ENCODE measurements at places on chromosomes 2 and 18. TPM values are rescaled to one million over a fixed set of nuclear protein-coding genes. Genes with fewer than 3 reads are reported as not detected.

DNA sequence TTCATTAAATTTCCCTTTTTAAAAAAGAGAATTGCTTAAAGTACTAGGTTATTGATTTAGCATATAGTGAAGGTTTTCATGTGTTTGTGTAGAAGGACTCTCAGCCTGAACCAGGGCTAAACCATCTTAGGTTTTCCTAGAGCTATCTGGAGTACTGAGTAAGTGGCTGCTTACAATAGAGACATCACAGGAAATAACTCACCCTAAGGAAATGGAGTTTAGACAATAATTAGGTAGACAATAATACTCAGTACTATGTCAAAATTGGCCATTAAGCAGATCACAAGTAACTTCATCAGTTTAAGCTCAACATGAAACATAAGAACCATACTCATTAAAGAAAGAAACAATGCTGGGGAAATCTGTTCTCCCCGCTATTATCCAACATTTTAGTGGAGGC, 240.0 kb downstream of the RND3 start:
- H3K27ac ChIP-seq, result no peak overlapping the region
- no peak overlapping the region for H3K4me3 ChIP-seq
- no peak for DNase-seq
- H3K4me1 ChIP-seq, result no peaks in the 10 kb centered on the region

DNA sequence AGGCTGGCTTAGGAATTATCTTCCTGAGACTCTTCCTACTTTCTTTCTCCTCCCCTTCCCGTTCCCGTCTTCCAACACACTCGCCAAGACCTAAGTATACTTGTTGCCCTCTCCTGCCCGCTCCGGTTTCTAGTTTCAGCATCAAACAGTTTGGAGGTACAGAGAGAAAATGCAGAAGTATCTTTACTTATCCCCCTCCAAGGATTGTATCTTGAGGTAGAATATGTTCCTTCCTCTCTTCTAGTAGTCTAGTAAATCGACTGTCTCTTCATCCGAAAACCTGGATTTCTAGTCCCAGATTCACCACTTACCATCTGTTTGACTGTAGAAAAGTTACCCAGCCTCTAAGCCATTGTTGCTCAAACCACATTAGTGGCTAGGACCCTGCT, 755 bp downstream of the EIF4E2 start:
- no peaks in the 10 kb centered on the region for H3K36me3 ChIP-seq
- peaks cover 19% of the 10 kb centered on the region for H3K4me1 ChIP-seq
- peak overlapping the region; percentile 93 for H3K4me3 ChIP-seq
- no peak for DNase-seq

DNA sequence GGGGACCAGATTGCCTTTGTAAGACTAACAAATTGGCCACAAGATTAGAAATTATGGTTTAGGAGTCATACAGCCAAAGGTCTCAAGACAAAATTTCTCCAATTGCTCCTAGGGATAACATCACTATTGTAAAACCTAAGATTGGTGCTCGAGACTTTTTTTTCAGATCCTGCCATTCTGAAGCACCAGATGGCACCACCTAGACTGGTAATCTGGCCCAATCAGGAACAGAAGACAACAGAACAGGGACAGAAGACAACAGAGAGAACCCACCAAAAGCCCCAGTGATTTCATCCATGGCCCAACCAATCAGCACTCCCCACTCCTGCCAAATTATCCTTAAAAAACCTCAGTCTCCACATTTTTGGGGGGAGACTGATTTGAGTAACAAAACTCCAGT, 66.8 kb downstream of the LINC00305 start:
- no peak for DNase-seq
- no peak overlapping the region for H3K27ac ChIP-seq
- H3K27me3 ChIP-seq, result no peaks in the 10 kb centered on the region
- H3K4me1 ChIP-seq, result no peaks in the 10 kb centered on the region
- no peak overlapping the region for H3K4me3 ChIP-seq

- no peaks in the 10 kb centered on the region for H3K4me1 ChIP-seq
- no peaks in the 10 kb centered on the region for H3K36me3 ChIP-seq
- no peaks in the 10 kb centered on the region for H3K27me3 ChIP-seq
- no peak overlapping the region for H3K27ac ChIP-seq
- no peak overlapping the region for H3K4me3 ChIP-seq
These were observed 163.9 kb downstream of the TMEFF2 start for GRCh38 chr2:192030856-192031255.

- H3K27ac ChIP-seq, result no peak overlapping the region
- H3K27me3 ChIP-seq, result no peaks in the 10 kb centered on the region
- DNase-seq, result no peak
- no peak overlapping the region for H3K4me3 ChIP-seq
- no peaks in the 10 kb centered on the region for H3K36me3 ChIP-seq
These were observed 151.3 kb downstream of the CCDC85A start for GRCh38 chr2:56335101-56335500.

DNA sequence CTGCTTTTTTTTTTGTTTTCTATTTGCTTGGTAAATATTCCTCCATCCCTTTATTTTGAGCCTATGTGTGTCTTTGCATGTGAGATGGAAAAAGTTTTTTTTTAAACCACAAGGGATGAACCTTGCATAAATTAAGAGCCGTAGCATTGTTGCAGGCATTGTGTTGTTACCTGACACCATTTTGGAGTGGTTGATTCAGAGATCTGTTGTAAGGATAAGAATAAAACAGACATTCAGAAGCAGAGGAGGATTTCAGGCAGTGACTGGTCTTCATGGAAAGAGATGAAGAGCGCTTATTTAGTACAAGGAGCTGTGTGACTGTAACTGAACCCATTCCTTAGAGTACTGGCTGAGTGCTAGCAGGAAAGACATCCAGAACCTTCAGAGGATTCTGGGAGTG, 101.2 kb downstream of the LTBP1 start:
- no peaks in the 10 kb centered on the region for H3K36me3 ChIP-seq
- no peak overlapping the region for H3K27ac ChIP-seq
- no peak overlapping the region for H3K4me3 ChIP-seq
- no peaks in the 10 kb centered on the region for H3K27me3 ChIP-seq
- DNase-seq, result no peak

- H3K4me3 ChIP-seq, result no peak overlapping the region
- DNase-seq, result no peak
- no peaks in the 10 kb centered on the region for H3K36me3 ChIP-seq
- no peaks in the 10 kb centered on the region for H3K4me1 ChIP-seq
- H3K27ac ChIP-seq, result no peak overlapping the region
These were observed 259.4 kb downstream of the GPD2 start for GRCh38 chr2:156695595-156695994.

- H3K36me3 ChIP-seq, result no peaks in the 10 kb centered on the region
- peaks cover 21% of the 10 kb centered on the region for H3K4me1 ChIP-seq
- no peak overlapping the region for H3K4me3 ChIP-seq
- no peaks in the 10 kb centered on the region for H3K27me3 ChIP-seq
These were observed 145.7 kb upstream of the KLF7 start for GRCh38 chr2:207311316-207312005.

DNA sequence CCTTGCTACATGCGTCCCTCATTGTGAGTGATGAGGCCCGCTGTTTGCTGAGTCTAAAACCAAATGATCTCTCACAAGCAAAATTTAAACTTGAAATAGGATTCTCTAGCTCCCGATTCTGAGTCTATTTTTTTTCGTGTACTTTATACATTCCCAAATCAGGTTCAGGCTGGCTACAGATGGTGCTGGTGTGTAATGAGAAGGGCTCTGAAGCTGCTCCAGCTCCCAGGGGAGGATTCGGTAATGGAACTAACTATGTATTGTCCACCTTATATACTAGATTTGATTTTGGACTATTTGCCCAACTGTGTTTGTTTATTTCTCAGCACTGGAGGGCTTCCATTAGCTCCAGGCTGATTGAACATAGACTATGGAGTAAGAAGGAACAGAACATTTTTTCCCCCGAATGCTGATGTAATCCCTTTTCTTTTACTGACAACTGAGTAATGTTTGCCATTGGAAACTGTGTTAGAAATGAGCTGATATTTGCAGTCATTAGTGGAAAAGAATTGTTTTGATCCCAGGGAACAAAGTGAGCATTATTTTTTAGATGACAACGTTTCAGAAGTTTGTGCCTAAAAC, 274.0 kb upstream of the FIGN start:
- H3K27me3 ChIP-seq, result no peaks in the 10 kb centered on the region
- no peak overlapping the region for H3K4me3 ChIP-seq
- peaks cover 3% of the 10 kb centered on the region for H3K4me1 ChIP-seq

DNA sequence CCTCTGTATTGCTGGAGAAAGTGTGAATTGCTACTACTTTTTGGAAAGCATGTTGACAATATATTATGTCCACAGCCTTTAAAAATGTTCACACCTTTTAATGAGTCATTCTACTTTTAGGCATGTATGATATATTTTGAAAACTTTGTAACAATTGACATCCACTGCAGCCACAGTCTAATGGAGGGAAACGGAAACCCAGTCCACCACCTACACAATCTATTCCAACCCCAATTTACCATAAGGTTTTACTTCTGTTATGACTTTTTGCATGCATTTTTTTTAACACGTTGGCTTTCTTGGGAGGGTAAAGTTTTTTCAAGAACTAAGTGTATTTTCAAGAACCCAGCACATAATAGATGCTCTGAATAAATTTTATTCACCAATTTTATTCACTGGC, 38.5 kb upstream of the ATP8B1 start:
- no peak overlapping the region for H3K4me3 ChIP-seq
- no peaks in the 10 kb centered on the region for H3K27me3 ChIP-seq
- DNase-seq, result no peak
- H3K27ac ChIP-seq, result no peak overlapping the region
- no peaks in the 10 kb centered on the region for H3K36me3 ChIP-seq

GRCh38 chr2:24123922-24124580, 782 bp downstream of the FAM228B start:
- H3K4me1 ChIP-seq, result peaks cover 20% of the 10 kb centered on the region
- no peaks in the 10 kb centered on the region for H3K27me3 ChIP-seq
- H3K4me3 ChIP-seq, result peak overlapping the region; percentile 74
- H3K27ac ChIP-seq, result peak overlapping the region; percentile 95
- no peak for DNase-seq
- no peaks in the 10 kb centered on the region for H3K36me3 ChIP-seq

DNA sequence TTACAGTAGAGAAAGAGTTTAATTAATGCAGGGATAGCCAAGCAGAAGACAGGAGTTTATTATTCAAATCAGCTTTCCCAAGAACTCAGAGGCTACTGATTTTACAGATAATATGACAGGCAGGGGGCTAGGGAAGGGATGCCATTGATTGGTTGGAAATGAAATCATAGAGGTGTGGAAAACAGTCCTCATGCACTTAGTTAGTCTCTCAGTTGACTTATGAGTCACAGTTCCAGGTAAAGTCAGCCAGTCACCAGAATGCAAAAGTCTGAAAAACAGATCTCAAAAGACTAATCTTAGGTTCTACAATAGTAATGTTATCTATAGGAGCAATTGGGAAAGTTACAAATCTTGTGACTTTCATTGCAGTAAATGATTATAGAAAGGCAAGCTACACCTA, 676.4 kb upstream of the CHAC2 start:
- no peak overlapping the region for H3K27ac ChIP-seq
- H3K27me3 ChIP-seq, result no peaks in the 10 kb centered on the region
- no peaks in the 10 kb centered on the region for H3K4me1 ChIP-seq
- no peak overlapping the region for H3K4me3 ChIP-seq
- no peaks in the 10 kb centered on the region for H3K36me3 ChIP-seq

- H3K4me1 ChIP-seq, result peaks cover 49% of the 10 kb centered on the region
- no peak for DNase-seq
- no peak overlapping the region for H3K27ac ChIP-seq
- H3K4me3 ChIP-seq, result no peak overlapping the region
- H3K36me3 ChIP-seq, result no peaks in the 10 kb centered on the region
These were observed 22.1 kb upstream of the CATIP start for GRCh38 chr2:218334531-218334930.

DNA sequence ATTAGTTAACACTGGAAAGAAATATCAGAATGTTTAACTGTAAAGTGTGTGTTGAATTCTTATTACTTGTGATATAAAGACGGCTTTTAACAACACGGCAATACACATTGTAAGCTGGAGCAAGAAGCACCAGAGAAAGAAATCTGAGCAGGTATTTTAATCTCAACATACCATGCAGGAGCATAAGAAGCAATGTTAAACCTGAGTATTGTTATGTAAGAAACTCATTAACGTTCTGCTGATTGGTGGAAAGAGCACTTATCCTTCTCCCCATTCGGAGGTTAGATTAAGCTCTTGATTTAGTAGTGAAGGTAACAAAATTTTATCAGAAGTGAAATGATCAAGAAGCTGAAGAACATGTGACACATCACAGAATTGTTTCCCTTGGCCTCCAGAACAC, 107.4 kb downstream of the EPC2 start:
- H3K36me3 ChIP-seq, result peaks cover 13% of the 10 kb centered on the region
- no peak for DNase-seq
- no peak overlapping the region for H3K4me3 ChIP-seq

- DNase-seq, result no peak
- H3K4me3 ChIP-seq, result no peak overlapping the region
- no peaks in the 10 kb centered on the region for H3K36me3 ChIP-seq
- no peak overlapping the region for H3K27ac ChIP-seq
- H3K27me3 ChIP-seq, result no peaks in the 10 kb centered on the region
These were observed 79.3 kb upstream of the FAM98A start for GRCh38 chr2:33678436-33678835.

DNA sequence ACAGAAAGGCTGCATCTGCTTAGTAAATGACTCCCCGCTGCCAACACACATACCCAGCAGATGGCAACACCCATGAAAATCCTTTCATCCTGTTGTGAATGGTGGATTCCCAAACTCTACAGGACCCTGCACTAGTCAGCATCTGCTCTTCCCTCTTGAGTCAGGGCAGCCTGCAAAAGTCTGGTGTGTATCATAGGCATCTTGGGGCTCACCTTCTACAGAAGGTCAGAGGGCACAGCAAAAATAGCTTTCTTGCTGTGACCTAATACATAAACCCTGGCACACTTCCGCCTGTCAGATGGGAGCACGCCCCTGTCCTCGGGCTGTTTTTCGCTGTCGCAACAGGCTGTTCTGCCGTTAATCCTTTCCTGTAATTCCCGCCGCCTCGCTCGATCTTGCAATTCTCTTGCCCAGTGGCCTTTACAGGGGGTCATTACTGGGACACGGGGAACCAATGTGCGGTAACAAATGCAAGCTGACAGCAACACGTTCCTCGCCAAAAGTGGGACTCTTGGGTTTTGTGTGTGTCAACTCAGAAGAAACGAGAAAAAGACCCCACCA, 19.9 kb upstream of the SCYGR1 start:
- no peak overlapping the region for H3K4me3 ChIP-seq
- peak overlapping the region; percentile 77 for H3K27ac ChIP-seq
- H3K36me3 ChIP-seq, result no peaks in the 10 kb centered on the region
- peaks cover 20% of the 10 kb centered on the region for H3K4me1 ChIP-seq
- H3K27me3 ChIP-seq, result no peaks in the 10 kb centered on the region

GRCh38 chr2:129929321-129930290, 49.9 kb upstream of the RAB6C start:
- no peak overlapping the region for H3K27ac ChIP-seq
- no peak overlapping the region for H3K4me3 ChIP-seq
- peaks cover 6% of the 10 kb centered on the region for H3K4me1 ChIP-seq
- DNase-seq, result no peak

DNA sequence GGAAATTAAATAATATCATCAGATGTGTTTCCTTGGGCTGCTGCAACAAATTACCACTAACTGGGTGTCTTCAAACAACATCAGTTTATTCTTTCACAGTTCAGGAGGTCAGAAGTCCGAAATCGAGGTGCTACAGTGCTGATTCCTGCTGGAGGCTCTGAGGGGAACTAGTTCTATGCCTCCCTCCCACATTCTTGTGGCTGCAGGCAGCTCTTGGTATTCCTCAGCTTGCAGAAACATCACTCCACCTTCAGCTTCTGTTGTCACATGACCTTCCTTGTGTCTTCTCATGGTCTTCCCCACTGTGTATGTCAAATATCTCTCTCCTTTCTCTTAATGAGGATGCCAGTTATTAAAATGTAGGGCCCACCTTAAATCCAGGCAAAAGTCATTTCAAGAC, 29.3 kb upstream of the DCC start:
- no peaks in the 10 kb centered on the region for H3K27me3 ChIP-seq
- DNase-seq, result no peak
- H3K36me3 ChIP-seq, result no peaks in the 10 kb centered on the region

KIAA2012 gene
- not detected for polyA plus RNA-seq

RAB6C gene
- polyA plus RNA-seq, result not detected

NEU2 gene
- not detected for polyA plus RNA-seq

DLX2 gene
- polyA plus RNA-seq, result not detected

AMER3 gene
- 0.61 TPM for polyA plus RNA-seq

All from stomach (tissue), 19 donors.